Right cardiac atrium (tissue), 5 donors: ENCODE measurements at places on chromosomes 7 and 10. TPM values are rescaled to one million over a fixed set of nuclear protein-coding genes. Genes with fewer than 3 reads are reported as not detected.

- no peak for DNase-seq
These were observed 97.2 kb downstream of the KAT6B start for GRCh38 chr10:74923556-74923955.

DNA sequence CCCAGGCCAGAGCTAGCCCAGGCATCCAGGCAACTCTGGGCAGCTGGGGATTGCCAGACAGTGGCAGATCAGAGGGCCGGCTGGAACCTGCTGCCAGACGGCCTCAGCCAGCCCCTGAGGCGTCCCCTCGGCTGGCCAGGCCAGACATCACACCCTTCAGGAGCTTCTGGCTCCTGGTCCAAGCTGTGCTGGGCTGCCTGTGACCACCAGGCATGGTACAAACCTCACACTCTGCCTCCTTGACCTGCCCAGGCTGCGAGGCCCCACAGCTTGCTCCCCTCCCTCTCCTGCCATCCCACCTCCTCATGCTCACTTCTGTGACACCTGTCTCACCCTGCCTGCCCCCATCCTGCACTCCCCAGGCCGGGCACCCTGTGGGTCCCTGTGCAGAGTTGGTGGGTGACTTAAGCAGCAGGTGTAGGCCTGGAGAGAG, 5.7 kb downstream of the DEPP1 start:
- no peak for DNase-seq

DNA sequence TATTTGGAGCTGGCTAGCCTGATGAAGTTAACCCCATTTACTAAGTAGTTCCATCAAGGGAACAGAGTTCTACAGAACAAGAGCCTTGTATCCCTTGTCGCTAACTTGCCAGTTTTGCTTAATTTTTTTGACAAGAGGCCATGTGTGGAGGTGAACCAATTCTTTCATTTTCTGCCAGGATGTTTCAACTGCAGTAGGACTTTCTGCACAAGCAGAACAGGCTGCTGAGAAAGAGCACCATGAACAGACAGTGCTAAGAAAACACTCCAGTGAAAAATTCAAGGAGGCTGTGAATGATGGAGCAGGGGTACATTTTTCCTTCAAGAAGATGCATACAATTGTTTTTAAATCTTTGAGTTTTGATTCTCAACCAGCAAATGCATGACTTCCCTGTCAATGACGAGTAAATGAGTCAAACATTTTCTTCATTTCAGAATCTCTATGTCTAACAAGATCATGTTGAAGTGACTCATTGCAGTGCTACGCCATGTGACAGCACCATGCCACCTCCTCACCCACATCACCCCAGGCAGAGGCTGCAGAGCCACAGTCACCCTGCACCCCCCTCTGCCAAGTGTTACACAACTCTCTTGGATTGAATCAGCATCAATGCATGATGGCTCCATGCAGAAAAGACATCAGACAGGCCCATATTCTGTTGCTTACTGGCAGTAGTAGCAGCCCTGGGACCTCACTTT, 193.1 kb downstream of the COBL start:
- DNase-seq: no peak

GRCh38 chr10:5555021-5555510, 30.3 kb downstream of the CALML3 start:
- DNase-seq: no peak

- peak; percentile 36 for DNase-seq
These were observed 24.1 kb downstream of the HIPK2 start for GRCh38 chr7:139753693-139754111.

GRCh38 chr7:137297551-137298463, 45.7 kb downstream of the PTN start:
- DNase-seq: no peak

The RBM20 gene
- 81.9 TPM for total RNA-seq

The ELFN1 gene
- 13.7 TPM for total RNA-seq
